ENCODE measurements at places on chromosomes 13 and 19. TPM values are rescaled to one million over a fixed set of nuclear protein-coding genes. Genes with fewer than 3 reads are reported as not detected.

Gene SPTBN4
- polyA plus RNA-seq, result 1.2 TPM

Gene MEGF8
- polyA plus RNA-seq, result 38.6 TPM

Gene PDS5B
- polyA plus RNA-seq, result 77.8 TPM

Gene LILRA1
- polyA plus RNA-seq, result 0.32 TPM

Gene MARCHF2
- 12.4 TPM for polyA plus RNA-seq

Gene LILRB4
- 1.3 TPM for polyA plus RNA-seq

DNA sequence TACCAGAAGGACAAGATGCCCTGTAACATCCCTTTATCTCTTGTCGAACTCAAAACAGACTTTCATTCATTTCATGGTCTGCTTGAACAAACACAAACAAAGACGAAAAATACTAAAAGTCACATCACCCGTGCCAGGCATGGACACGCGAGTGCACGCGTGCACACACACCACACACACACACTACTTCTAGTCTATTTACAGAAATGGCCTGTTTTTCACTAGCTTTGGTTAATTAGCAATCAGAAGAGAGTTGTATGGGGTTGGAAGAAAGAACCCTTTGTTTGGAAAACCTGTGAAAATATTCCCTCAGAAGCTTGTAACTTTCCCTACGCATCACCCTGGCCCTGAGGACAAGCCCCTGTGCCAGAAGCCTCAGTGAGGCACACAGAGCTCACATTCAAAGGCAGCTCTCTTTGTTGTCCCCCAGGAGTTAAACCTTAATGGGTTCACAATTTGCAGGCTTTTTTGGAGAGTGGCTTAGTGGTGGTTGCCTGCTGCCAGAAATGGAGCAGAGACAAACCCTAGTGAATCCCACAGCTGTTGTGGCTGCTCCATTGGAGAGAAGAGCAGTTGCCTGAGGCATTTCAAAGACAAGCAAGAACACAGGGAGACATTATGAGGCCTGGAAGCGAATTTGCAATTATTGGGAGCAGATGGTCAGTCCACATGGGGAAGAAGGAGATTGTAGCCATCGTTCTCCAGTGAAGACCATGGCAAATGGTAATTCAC, 55.9 kb downstream of the STARD13 start:
- no peak for DNase-seq

GRCh38 chr19:49155820-49156346, 687 bp upstream of the HRC start:
- no peak for DNase-seq

- DNase-seq, result no peak
Measured at GRCh38 chr13:53012707-53013106, 15.9 kb upstream of the OLFM4 start.

GRCh38 chr19:35317464-35318043, 11.4 kb upstream of the CD22 start:
- no peak for DNase-seq

- DNase-seq, result no peak
Measured at GRCh38 chr19:37706052-37706605, 13.4 kb downstream of the ZNF607 start.

GRCh38 chr13:29819143-29819542, 31.3 kb downstream of the UBL3 start:
- DNase-seq, result no peak

DNA sequence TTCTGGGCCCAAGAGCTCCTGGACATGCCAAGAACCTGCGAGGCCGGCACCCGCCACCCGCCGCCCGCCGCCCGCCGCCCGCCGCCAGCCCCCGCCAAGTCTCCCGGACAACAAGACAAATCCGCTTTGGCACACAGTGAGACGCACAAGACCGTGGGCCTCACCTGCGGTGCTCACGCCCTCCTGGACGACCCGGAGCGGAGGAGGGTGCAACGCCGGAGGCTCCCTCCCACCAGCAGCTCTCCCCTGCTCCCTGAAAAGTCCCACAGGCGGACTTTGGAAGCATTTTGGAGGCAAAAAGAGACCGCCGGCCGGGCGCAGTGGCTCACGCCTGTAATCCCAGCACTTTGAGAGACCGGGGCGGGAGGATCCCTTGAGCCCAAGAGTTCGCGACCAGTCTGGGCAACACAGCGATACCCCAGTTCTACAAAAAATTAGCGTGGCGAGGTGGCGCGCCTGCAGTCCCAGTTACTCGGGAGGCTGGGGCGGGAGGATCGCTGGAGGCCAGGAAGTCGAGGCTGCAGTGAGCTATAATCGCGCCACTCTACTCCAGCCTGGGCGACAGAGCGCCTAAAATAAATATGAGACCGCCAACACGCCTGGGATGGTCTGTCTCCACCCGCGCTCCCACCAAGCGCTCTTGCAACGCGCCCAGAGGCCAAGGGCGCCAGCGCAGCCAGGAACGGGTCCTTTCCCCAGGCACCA, 783 bp downstream of the RHPN2 start:
- no peak for DNase-seq

DNA sequence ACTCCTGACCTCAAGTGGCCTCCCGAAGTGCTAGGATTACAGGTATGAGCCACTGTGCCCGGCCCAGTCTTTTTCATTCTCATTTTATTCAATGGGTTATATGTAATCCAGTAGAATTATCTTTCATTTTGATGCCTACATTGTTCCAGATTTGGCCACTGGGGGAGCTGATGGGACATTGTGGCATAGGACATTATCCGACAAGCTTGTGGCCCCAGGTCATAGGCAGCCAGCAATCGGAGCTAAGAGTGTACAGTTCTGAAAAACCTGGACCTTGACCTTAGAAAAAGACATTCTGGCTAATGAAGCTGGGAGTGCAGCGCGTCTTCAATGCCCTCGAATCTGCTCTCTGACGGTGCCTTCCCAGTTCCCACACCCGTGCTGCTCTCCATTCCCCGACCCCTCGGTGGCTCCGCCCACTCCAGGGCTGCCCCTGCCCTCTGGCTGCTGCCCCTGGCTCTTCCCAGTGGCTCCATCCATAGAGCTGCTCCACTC, 108.7 kb downstream of the TEX29 start:
- peak; percentile 45 for DNase-seq

GRCh38 chr19:58395220-58395978, at the start of gene RNF225:
Gene RNF225 (plus strand): TSS chr19:58395656. CDS start chr19:58396090, 434 bp downstream.
- no peak for DNase-seq

- no peak for DNase-seq
Measured at GRCh38 chr19:2188708-2189385, 25.1 kb downstream of the DOT1L start.

DNA sequence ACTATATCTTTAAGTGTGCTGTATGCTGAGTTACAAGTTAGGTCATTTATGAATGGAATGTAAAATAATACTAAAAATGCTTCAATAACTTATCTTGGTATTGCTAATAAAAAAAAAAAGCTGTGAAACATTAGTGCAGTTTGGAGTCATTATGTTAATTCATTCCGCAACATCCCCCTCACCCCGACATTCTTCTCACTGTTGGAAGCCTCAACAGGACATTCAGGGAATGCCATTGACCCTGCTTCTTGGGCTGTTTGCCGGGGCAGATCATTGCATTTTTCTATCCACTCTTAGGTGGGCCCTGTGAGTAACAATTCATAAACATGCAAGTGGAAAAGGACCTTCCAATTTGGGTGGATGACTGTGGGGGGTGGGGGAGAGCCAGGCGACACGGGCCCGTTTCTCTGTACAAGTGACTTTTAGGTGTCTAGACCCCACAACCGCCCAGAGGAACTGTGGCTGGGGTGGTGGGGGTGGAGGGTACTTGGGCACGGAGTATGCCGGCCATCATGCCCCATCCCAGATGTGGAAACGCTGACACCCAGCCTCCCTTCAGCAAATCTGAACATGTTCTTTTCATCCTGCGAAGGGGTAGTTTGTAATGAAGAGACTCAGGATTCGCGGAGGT, 185.9 kb downstream of the ZNF536 start:
- DNase-seq, result no peak

- no peak for DNase-seq
Measured at GRCh38 chr19:800360-801029, 3.2 kb downstream of the PTBP1 start.

DNA sequence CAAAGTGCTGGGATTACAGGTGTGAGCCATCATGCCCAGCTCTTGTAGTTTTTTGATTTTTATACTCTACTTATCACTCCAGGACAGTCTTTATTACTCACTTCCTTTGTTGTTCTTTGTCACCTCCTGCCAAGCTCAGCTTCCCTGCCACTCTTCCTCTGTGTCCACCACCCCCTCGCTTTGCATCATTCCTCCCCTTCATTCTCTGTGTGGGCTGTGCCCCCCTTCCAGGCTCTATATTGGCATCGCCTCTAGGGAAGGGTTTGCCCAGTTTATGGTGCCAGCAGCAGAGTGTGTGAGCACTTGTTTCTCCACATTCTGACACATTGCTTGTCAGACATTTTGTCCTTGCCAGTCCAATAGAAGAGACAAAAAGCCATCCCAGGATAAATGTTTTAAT, 15.1 kb downstream of the ZNF302 start:
- no peak for DNase-seq

- DNase-seq, result no peak
Measured at GRCh38 chr19:2653710-2654707, 48.5 kb downstream of the GNG7 start.

- DNase-seq, result peak; percentile 61
Measured at GRCh38 chr19:33771384-33772101, 25.1 kb upstream of the KCTD15 start.

- DNase-seq, result no peak
Measured at GRCh38 chr13:59358014-59358413, 805.7 kb downstream of the DIAPH3 start.

GRCh38 chr19:34128558-34129250, 43.6 kb upstream of the LSM14A start:
- DNase-seq, result no peak

DNA sequence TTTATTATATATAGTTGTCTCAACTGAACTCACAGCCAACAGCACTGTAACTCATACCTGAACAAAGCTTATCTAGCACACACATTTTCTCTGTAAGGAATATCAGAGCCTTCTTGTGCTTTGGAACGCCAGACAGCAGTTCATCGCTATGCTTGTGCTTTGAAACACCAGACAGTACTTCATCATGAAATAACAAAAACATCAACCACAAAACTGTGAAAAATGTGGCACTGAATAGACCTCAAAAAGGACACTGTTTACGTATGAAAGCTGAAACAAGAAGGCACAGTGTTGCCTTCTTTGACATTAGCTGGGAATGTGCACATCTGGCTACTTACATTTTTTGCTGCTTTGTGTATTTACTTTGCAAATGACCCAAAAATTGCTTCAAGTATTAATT, 160.2 kb downstream of the PDS5B start:
- DNase-seq, result no peak

DNA sequence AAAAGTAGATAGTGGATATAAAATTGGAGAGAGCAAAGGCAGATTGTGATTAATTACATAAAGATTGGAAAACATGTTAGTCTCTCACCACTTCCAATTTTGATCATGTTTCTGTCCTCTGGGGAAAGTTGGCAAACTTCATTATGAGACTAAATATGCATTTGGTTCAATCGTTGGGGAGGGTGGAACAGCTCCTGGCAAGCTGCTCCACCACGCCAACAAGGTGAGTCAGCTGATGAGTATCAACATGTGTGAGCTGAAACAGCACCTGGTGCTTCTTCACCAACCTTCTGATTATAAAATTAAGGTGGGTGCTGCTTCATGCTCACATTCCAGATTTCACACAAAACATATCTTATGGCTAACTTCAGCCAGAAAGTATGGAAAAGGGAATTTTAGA, 1784.6 kb downstream of the SLITRK5 start:
- no peak for DNase-seq

GRCh38 chr19:39190768-39191167, 6.0 kb upstream of the NCCRP1 start:
- DNase-seq, result no peak

DNA sequence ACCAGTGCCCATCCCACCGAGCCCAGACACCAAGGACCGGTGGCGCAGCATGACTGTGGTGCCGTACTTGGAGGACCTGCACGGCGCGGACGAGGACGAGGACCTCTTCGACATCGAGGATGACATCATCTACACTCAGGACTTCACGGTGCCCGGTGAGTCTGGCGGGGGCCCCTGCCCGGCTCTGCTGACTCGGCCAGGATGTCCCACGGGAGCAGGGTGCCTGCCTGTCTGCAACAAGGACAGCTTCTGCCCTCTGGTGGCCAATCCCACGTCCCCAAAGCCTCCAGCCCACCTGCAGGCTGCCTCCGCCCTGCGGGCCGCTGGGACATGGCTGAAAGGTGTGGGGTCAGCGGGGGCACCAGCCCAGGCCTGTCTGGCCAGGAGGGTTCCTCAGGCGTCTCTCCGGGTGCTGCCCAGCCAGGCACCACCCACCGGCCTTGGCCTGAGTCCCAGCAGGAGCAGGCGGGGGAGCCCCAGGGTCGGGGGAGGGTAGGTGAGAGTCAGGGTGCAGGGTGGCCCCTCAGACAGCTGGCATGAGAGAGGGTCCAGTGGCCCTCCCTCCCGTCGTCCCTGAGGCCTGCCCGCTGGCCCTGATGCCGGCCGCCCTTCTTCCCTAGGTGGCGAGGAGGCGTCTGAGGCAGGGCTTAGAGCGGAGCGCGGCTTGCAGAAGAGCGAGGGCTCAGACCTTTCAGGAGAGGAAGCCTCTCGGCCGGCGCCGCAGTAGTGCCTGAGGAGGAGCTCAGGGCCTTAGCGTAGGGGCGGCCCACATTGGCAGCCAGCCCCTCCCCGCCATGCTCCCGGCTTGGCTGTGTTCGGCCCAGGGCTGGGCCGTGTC, 14.6 kb downstream of the CBARP start:
- DNase-seq, result no peak

- no peak for DNase-seq
Measured at GRCh38 chr19:49338023-49338677, 2.9 kb downstream of the CD37 start.

- no peak for DNase-seq
Measured at GRCh38 chr19:46356149-46357055, 9.5 kb downstream of the PPP5C start.

All from left kidney (tissue), 8 donors.